ENCODE measurements at places on chromosomes 4 and X.

DNA sequence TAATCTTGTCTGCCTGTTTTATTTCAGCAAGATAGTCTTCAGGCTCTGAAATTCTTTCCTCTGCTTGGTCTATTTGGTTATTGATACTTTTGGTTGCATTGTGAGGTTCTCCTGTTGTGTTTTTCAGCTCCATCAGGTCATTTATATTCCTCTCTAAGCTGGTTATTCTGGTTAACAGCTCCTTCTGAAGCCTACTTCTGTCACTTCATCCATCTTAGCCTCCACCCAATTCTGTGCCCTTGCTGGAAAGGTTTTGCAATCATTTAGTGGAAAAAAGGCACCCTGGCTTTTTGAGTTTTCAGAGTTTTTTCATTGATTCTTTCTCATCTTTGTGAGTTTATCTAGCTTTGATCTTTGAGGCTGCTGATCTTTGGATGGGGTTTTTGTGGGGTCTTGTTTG, 647.7 kb downstream of the SPRY1 start:
- no peak for DNase-seq

DNA sequence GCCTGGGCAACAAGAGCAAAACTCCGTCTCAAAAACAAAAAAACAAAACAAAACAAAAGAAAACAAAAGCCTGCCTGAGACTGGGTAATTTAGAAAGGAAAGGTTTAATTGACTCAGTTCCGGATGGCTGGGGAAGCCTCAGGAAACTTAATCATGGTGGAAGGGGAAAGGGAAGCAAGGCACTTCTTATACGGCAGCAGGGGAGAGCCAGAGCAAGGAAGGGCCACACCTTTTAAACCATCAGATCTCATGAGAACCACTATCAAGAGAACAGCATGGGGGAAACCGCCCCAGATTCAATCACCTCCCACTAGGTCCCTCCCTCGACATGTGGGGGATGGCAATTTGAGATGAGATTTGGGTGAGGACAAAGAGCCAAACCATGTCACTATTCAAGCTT, 122.2 kb downstream of the UBE2K start:
- DNase-seq, result no peak

- DNase-seq, result no peak
Observed at GRCh38 chr4:40530961-40531635, 98.6 kb downstream of the RBM47 start.

- DNase-seq, result no peak
Observed at GRCh38 chr4:87502580-87503238, 26.5 kb downstream of the SPARCL1 start.

DNA sequence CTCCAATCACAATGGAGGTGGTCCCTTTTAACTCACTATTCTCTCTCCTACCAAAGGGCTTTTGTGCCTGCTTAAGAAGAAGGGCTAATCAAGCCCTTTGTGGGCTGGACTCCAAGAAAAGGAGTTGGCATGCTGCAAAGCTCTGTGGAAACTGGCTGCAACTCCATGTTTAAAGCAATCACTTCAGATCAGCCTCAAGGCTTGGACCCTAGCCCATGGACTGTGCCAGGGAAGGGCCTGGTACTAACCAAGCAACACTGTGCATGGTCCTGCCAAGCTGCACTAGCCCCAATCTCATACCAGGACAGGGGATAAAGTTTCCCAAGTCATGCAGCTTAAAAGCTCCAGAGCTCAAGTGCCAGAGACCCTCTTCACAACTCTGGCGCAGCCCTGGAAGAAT, 86.7 kb downstream of the ATP8A1 start:
- no peak for DNase-seq

DNA sequence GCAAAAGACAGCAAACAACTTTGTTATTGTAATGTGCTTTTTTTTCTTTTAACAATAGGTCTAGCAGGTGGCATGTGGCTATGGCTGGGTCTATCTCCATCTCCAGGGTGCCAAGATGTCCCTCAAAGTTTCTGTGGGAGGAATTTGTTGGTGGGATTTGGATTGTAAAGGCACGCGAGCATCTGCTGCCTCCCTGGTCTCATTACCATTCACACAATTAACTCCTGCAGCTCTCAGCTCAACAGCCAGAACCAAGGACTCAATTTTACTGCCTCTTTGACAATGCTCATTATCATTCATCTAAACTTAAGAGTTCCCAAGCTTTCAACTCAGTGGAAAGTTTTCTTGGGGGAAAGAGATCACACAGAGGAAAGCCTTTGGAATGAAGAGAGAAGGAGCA, 10.9 kb upstream of the PCDH18 start:
- DNase-seq, result no peak

- DNase-seq, result no peak
Observed at GRCh38 chrX:135330706-135331105, 21.4 kb downstream of the ETDC start.

- no peak for DNase-seq
Observed at GRCh38 chr4:176011529-176011928, 54.1 kb upstream of the WDR17 start.

- DNase-seq, result no peak
Observed at GRCh38 chrX:76366972-76367371, 60.5 kb upstream of the MAGEE1 start.

DNA sequence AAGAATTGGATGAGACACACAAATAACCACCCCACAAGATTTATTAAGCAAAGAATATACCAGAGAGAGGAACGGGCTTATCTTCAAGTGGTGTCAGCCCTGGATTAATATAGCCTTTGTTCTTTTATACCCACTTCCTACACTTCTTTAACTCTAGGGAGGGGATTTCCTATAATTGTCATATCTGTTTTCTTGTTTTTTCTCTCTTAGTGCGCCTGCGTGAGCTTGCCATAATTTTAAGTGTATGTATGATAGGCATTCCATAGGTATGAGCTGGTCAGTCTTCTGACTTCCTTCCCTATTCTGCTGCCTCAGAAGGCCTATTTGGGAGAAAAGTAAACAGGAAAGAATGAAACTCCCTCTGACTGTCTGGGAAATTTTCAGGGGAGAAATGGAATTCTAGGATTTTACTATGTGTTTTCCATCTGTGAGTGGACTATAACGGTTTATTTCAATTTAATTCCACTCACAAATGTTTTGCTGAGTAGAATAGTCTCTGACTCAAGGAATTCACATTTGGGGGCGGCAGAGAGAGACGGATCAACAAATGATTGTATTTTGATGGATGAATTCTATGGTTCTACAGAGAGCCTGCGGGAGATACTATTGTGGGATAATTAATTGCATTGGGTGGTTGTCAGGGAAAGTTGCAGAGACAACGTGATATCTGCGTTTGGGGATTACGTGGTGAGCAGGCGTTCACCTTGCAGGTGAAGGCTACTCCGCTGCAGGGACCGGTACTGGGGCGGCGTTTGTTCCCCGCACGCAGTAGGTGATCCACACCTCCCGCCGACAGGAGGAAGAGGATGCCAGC, 626 bp upstream of the CEP135 start:
- DNase-seq, result no peak

GRCh38 chr4:112951362-112952312, 97.8 kb upstream of the ANK2 start:
- no peak for DNase-seq

GRCh38 chr4:87266986-87267385, 46.6 kb upstream of the KLHL8 start:
- DNase-seq, result no peak

DNA sequence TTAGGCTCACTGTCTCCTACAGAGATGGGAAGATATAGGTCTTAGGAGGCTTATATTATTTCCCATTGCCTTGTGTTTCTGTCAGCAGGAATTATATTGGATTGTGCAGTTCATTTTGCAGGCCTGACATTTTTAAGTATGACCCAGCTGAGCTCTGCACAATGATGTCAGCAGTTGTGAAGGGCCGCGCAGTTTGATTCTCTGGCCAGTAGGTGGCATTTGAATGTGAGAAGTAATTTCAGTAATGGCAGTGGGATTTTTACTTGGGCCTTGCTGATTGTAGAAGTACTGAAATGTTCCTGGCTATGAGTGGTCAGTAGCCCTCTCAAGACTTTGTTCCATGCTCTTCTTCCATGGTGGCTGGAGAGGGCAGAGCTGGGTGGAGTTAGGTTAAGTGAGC, 247.2 kb upstream of the MTMR8 start:
- DNase-seq, result no peak

- no peak for DNase-seq
Observed at GRCh38 chrX:31199056-31199839, 127.4 kb upstream of the FTHL17 start.

DNA sequence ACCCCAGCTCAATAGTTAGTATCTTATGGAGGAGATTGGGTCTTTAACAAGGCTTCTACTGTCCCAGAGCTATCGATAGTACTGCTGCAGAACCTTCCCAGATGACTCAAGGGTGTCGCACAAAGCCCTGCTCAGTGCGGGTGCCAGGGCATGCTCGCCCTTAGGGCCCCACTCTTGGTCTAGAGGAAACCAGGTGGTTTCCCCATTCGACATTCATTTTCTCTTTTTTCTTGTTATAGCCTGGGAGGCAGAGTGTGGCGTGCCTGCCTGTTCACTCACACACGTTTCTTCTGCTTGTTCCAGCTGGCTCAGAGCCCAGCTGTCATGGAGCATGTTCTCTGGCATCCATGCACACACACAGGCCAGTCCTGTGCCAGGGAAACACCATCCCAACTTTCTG, 144.5 kb downstream of the SMIM20 start:
- DNase-seq, result no peak

DNA sequence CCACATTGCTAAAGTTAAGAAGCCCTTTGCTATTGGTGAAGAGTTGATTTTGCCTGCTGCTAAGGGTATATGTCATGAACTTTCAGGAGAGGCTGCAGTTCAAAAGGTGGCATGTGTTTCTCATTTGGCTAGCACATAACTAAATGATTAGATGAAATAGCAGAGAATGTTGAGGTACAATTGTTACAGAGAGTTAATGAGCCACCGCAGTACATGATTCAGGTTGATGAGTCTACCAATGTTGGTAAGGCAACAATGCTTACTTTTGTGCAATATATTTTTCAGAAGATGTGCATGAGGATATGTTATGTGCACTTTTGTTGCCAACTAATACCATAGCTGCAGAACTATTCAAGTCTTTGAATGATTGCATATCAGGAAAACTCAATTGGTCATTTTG, 21.1 kb upstream of the CXCL2 start:
- DNase-seq, result no peak

DNA sequence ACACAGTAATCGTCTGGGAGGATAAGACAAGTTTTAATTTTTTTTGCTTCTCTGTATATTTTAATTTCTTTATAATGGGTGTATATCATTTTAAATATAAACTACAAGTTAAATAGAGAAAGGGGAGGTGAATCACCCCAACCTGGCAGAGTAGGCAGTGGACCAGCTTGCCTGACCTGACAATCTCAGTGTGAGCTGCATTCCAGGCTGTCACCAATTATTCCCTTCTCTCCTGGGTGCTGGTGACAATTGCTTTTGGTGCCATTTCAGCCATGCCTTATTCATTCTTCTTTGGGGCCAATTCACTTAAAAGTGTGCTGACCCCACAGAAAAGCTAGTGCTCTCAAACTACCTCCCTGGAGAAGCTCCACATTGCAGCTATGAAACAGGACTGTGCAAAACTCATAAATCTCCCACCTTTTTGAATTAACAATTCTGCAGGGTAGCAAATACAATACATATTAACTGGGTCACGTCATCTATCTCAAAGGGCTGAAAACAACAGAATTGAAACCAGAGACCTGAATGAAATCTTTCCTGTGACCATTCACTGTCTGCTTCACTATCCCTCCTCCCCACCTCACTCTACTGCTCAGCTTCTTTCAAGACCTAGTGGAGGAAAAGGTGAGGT, 359.0 kb downstream of the HS3ST1 start:
- DNase-seq, result no peak

DNA sequence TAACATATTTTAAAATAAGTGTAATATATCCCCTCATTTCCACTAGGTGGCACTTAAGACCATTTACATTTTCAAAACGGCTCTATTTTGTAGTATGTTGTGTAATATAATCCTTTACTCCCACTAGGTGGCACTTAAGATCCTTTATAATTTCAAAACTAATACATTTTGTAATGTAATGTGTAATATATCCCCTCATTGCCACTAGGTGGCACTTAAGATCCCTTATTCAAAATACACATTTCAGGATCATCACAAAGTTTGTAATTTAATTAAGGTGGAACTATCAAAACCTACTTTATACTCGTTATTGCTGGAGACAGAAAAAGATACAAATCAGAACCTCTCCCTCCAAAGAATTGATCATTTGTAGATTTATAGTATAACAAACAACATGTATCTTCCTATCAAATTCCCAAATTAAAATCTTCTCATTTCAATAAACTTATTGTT, 132.5 kb downstream of the ARHGAP6 start:
- DNase-seq, result peak; percentile 45

- peak; percentile 74 for DNase-seq
Observed at GRCh38 chr4:113355550-113356371, 306.3 kb downstream of the ANK2 start.

DNA sequence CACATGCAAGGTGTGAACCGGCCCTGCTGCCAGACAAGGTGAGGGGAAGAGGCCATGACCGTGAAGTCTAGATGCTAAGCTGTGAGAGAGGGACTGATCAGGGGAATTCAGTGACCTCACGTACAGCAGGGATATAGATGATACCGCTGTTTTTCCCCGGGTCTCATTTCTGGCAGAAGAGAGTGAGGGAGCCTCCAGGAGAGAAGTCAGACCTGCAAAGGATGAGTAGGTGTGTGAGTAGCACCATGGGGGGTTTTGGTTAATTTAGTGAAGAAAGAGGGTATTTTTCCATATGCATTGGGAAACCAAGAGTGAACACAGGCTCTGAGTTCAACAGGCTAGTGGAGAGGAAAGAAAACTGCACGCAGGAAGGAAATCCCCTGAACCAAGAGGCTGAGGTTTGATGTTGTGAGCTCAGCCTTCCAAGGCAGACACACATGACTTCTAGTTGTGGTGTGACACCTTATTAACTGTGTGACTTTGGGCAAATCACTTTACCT, 127.6 kb upstream of the GATB start:
- no peak for DNase-seq

GRCh38 chr4:156970501-156971164, 966 bp downstream of the PDGFC start:
- no peak for DNase-seq

Measured in SIG-M5 (cell line).